Right ventricle myocardium inferior (tissue), 1 donor: ENCODE measurements at places on chromosomes 13 and 19.

DNA sequence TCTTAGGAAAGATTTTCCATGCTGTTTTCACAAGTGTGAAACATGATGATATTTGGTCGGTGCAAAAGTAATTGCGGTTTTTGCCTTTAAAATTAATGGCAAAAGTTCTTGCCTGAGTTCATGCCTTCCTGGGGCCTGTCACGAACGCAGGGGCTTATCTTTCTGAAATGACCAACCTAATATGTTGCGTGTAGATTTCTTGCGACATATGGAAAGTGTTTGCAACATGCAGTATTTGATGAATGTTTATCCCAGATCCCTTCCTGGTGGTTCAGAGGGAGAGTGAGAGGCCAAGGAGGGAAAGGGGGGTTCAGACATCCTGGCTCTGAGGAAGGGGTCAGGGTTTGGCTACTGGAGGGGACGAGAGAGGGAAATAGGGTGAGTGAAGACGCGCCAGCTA, 72.0 kb downstream of the TEX29 start:
- no peak for DNase-seq

GRCh38 chr19:8696993-8697392, 1.6 kb downstream of the ACTL9 start:
- DNase-seq: no peak

DNA sequence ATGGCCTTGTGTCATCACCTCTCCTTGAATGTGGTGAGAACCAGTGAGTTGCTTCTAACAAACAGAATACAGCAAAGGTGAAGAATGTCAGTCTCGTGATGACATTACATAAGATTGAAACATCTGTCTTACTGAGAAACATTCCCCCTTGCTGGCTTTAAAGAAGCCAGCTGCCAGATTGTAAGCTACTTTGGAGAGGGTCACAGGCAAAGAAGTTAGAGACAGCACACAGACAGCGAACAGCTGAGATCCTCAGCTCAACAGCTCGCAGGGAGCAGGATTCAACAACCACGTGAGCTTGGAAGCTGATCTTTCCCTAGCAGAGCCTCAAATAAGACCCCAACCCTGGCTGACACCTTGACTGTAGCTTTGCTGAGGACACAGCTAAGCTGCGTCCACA, 367.9 kb downstream of the LIG4 start:
- no peak for DNase-seq

DNA sequence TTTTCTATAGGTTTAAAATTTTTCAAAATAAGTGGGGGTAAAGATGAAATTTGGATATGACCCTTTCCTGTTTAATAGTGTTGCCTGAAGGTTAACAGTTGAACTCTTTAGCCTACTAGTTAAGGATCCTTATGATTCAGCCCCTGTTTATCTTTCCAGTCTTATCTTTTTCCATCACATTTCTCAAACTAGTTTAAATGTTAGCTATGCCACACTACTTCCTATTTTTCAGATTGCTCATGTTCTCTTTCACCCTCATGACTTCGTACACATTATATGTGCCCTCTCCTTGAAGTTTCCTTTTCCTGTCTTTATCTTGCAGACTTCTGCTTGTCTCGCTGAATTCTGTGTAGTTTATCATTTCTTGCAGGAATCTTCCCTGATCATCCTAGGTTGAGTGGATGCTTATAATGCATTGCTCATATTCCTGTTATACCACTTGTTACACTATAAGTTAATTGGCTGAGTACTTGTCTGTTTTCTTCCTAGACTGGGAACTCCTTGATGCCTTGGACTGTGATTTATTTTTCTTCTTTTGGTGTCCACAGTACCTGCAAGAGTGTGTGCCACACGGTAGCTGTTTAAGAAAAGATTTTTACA, 86.7 kb downstream of the FNDC3A start:
- DNase-seq: no peak

GRCh38 chr13:100625447-100625846, 36.9 kb upstream of the GGACT start:
- no peak for DNase-seq
